ENCODE measurements at places on chromosomes 3 and 15.

GRCh38 chr15:100194996-100195395, 146.8 kb downstream of the ADAMTS17 start:
- DNase-seq = no peak

GRCh38 chr15:58602823-58603222, 146.7 kb downstream of the ADAM10 start:
- DNase-seq = no peak

DNA sequence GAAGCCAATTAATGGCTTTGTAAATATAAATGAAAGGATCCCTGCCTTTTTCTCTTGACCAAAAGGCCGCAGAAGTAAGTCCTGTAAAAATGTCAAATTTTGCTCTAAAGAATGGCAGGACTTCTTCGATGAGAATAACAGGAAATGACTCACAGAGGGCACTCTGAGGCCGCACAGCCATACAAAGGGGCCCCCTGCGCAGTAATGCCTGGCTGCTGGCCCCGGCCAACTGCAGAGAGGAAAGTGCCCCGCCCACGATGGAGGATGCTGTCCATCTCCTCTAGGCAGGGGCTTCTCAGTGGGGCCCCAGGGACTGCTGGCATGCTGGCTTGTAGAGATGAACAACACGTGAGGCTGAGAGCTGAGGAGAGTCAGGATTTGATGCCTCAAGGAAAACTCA, 18.1 kb upstream of the SCN10A start:
- peak; percentile 24 for DNase-seq

DNA sequence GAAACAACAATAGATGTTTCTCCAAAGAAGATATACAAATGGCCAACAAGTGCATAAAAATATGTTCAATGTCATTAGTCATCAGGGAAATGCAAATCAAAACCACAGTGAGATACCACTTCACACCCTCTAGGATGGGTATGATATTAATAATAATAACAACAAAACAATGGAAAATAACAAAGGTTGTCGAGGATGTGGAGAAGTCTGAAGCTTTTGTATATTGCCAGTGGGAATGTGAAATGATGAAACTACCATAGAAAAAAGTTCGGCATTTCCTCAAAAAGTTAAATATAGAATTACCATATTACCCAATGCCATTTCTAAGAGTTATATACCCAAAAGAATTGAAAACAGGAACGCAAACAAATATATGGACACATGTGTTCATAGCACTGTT, 10.8 kb downstream of the BHLHE40 start:
- DNase-seq = no peak

DNA sequence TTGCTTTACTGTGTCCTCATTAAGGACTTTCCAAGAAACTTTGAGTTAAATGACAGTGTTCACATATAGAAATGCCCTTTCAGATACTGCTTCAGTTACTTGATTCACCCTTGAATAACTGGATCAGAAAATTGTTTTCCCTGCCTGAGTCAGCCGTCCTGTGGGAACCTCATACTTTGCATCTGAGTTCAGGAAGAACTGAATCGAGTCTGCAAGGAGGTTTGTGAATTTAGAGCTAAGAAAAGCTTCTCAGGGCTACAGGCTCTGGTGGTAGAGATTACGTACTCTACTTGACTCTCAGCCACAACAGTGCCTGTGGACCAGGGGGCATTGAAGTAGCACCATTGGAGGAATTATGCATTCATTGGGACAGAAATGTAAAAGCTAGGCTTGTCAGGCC, 252.4 kb upstream of the C2CD4B start:
- DNase-seq = no peak

DNA sequence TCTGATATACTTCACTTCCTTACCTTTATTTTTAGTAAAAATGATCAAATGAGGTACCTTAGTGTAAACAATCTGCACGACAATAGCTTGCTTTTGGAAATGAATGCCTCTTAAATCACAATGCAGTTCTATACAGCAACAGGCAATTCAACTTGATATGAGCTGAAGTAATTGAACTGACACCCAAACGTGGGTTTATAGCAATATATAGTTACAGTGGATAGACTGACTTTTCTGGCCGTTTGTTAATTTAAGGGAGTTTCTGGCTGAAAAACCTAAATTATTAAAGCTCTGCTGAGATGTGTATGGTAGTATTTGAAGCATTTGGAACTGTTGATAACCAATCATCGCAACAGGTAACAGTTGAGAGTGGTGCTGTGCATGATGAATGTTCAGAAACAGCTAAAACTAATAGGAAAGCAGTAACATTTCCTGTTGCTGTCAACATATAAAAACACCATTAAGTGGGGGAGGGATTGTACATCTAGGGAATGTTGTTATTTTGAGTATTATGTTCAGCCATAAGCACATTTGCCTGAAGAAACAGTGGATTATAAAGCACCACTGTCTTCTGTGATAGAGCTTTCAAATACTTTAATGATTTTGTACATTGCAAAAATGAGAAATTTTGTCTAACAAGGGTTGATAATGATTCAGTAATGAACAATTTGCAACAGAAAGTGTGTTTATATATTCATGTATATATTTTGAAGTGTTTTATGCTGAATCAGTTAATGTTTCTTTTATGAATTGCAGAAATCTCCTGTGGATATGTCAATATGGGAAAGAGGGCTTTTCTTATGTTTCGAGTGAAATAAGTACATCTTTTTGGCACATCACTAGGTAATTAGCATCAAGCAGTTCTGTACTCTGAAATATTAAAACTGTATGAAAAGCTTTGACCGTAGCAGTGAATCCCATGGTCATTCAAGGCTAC, 176.1 kb downstream of the TCF12 start:
- no peak for DNase-seq

DNA sequence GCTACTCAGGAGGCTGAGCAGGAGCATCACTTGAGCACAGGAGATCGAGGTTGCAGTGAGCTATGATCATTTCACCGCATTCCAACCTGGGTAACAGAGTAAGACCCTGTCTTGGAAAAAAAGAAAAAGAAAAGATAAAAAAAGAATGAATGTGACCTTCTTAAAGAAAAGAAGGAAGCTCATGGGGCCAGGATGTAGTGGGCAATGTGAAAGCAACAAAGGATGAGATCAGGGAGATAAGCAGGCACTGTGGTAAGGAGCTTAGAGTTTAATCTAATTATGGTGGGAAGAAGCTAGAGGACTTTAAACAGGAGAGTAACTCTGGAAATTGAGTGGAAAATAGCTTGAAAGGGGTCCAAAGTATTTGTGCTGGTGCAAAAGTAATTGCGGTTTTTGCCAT, 231.6 kb upstream of the UBE2E2 start:
- no peak for DNase-seq

All from CD4-positive, alpha-beta T cell (primary cell).